Urinary bladder (tissue), 4 donors: ENCODE measurements at places on chromosomes 7 and 10. TPM values are rescaled to one million over a fixed set of nuclear protein-coding genes. Genes with fewer than 3 reads are reported as not detected.

DNA sequence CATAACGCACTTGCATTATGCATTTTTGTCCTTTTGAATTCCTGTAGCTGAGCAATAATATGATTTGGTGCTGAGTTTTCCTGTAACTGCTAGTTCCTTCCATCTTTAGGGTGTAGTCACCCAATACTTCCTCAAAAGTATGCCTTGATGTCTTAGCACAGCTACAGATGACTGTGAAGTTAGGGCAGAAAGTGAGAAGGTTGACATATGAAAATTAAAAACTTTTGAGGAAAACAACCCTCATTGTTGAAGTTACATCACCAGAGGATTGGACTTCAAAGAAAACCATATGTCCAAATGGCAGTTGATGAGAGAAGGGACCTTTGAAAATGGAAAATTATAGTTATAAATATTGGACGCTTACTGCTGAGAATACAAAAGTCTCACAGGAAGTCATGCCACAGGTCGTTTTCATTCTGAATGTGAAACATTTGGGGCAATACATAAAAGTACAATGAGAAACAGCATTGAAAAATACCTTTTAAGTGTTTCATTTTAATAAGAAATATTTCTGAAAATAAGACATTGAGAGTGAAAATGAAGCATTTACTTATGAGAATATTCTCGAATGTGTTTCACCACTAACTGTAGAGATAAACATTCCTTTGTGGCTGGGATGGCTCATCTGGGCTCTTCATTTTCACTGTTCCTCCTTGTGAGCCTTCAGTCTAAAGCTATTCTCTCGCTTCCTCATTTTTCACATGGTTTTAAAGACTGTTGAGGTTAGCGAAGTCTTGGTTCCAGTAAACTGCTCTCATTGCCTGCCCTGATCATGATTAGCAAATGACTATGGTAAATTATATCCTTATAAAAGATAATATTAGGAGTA, 61.4 kb upstream of the NME8 start:
- no peak for DNase-seq

The CRTAC1 gene
- total RNA-seq: 3.7 TPM

GRCh38 chr7:3482147-3482921, 181.3 kb downstream of the SDK1 start:
- DNase-seq: no peak

- DNase-seq: no peak
Observed at GRCh38 chr7:127940381-127941160, 90.7 kb downstream of the LRRC4 start.

DNA sequence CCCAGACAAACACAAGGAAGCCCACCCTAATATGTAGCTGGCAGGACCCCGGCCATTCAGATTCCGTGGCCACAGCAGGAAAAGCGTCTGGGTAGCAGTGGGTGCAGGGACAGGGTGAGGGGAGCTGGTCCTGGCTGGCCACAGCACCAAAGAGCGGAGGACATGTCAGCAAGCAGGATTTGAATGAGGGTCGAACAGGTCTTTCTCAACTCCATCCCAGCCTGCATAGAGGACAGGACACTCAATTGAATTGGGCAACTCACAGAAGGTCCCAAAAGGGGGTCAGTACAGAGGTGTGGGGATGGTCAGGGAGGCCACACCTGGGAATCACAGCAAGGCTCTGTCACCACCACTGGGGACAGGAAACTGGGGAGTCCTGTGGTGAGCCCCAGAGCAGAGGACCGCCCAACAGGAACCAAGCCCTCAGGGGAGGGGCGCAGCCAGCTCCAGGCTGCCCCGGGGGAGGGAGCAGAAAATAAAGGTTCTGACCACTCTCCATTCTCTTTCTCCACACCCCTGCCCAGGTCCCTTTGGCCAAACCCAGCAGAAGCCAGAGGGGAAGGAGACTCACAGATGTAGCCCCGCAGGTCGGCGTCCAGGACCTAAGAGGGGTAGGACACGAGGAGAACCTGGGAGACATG, 108.7 kb upstream of the PPP2R2D start:
- no peak for DNase-seq

The WNT8B gene
- total RNA-seq: 0.11 TPM

The GNG11 gene
- 48.1 TPM for total RNA-seq

GRCh38 chr10:78177491-78178185, 144.0 kb downstream of the RPS24 start:
- no peak for DNase-seq

The SFRP5 gene
- total RNA-seq: 1.1 TPM

DNA sequence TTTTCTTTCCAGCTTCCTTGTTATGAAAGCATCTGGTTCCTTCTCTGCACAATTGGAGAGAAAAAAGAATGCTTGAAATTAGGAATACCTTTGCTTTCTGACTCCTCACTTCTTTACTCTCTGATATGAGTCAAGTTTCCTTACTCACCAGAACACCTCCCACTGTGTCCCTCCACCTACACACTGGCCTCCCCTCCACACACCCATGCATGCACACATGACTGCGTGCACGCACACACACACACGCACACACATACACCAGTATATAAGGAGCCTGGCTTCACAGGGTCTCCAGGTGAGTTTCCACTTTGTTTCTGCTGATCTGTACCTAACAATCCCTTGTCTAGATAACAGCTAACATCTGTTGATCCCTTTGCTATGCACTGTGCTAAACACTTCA, 11.4 kb upstream of the PTER start:
- no peak for DNase-seq

GRCh38 chr7:44385434-44386138, 60.2 kb upstream of the CAMK2B start:
- no peak for DNase-seq

GRCh38 chr7:73512018-73512780, 9.9 kb downstream of the BAZ1B start:
- no peak for DNase-seq

GRCh38 chr10:120744040-120744439, 107.1 kb upstream of the WDR11 start:
- DNase-seq: no peak

The TLX1 gene
- not detected for total RNA-seq

DNA sequence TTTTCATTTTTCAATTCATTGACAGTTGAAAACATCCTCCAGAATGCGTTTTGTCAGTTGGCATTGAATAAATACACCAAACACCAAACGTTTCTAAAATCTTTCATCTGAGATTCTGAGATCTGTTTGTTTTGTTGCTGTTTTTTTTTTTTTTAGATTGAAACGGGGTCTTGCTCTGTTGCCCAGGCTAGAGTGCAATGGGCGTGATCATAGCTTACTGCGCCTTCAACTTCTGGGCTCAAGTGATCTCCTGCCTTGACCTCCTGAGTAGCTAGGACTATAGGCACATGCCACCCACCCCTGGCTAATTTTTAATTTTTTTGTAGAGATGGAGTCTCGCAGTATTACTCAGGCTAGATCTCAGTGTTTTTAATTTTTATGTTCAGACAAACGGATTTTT, 30.7 kb downstream of the ZRANB1 start:
- no peak for DNase-seq

The IFIT5 gene
- 34.9 TPM for total RNA-seq

GRCh38 chr7:26278770-26279169, 12.9 kb upstream of the SNX10 start:
- no peak for DNase-seq

DNA sequence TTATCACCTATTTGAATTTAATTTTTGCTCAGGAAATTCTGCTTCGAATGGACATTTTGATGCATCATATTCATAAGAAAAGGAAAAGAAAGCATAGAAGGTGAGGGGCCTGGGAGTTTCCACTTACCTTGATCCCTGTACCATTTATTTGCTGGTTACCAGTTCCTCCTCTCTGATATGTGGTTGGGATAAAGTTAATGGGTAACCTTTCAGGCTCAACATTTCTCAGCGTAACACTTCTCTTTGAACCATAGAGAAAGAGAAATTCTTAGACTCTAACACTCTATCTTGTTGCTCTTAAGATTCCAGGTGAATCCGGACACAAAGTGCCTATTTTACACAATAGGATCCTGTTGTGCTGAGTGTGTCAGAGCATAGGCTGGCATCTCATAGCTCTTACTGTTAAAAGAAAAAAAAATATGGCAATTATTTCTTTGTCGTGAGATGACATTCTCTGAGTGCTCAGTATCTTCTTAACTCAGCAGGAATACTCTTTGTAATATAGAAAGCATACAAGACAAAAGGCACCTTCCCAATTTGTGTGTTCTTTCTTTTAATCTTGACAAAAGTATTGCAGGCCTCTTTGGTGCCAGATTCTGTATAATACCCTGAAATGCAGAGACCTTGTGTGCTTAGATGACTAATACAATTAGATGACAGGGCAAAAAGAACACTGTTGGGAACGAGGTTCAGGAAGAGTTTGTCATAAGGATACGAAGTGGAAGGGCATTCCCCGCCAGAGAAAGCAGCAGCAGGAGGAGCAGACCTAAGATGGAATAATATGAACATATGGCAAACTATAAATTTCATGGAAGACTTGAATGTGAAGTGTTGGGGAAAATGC, 689.6 kb downstream of the NRG3 start:
- DNase-seq: no peak

- DNase-seq: no peak
Observed at GRCh38 chr10:49512121-49512809, 26.7 kb downstream of the ERCC6 start.

DNA sequence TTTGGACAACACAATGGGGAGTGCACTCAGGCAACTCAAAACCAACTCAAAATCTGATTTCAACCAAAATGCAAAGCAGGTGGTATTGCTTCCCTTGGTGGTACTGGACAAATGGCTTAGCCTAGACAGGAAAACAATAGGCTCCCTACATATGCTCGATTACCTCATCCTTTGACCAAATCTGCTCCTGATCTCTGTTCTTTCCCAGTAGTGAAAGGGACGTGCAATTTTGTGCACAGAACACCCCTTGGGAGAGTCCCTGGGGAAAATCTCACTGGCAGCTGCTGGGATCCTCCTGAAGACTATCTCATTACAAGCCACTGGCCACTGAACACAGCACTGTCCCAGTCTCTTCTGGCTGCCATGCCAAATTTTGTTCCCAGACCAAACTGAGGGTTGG, 149.2 kb upstream of the VSTM2A start:
- no peak for DNase-seq

DNA sequence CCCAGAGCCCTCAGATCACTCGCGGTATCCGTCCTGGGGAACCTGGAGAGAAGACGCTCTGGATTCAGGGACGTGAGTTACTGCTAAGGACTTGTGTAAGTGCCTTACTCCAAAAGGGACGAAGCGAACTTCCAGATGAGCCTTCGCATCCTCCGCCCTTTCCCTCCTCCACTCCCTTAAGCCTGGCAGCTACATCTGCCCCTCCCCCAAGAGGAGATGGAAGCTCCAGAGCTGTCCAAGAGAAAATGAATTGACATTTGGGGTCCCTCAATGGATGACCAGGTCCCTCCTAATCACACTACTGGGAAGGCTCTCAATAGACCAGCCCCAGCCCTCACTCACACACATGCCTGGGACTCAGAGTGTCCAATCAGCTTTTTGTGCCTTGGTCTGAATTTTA, 31.3 kb upstream of the GDF10 start:
- no peak for DNase-seq

The GPR26 gene
- not detected for total RNA-seq

GRCh38 chr10:104579136-104579535, 62.0 kb upstream of the SORCS3 start:
- DNase-seq: no peak

DNA sequence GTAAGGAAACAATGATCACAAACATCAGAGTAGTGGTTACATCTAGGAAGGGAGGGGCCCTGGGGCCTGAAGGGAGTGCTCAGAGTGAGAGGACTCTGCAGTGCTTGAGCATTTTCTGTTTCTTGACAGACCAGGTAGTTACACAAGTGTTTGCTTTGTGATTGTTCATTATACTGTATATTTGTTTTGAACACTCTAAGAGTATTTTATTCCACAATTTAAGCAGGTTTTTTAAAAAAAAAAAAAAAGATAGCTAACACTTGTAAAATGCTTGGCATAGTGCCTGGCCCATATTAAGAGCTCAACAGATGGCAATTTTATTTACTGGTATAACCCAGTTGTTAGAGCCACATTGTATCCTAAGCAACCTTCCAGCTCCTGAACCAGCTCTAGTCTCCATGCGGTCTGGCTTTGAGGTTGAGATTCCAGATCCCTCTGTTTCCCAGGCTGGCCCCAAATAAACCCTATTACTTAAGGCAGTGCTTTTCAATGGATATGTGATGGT, 20.1 kb upstream of the ATXN7L1 start:
- no peak for DNase-seq

- no peak for DNase-seq
Observed at GRCh38 chr10:108574233-108574632, 1349.1 kb downstream of the XPNPEP1 start.

- no peak for DNase-seq
Observed at GRCh38 chr10:44205067-44205466, 179.8 kb downstream of the CXCL12 start.
